ENCODE measurements at places on chromosomes 7 and 10.

DNA sequence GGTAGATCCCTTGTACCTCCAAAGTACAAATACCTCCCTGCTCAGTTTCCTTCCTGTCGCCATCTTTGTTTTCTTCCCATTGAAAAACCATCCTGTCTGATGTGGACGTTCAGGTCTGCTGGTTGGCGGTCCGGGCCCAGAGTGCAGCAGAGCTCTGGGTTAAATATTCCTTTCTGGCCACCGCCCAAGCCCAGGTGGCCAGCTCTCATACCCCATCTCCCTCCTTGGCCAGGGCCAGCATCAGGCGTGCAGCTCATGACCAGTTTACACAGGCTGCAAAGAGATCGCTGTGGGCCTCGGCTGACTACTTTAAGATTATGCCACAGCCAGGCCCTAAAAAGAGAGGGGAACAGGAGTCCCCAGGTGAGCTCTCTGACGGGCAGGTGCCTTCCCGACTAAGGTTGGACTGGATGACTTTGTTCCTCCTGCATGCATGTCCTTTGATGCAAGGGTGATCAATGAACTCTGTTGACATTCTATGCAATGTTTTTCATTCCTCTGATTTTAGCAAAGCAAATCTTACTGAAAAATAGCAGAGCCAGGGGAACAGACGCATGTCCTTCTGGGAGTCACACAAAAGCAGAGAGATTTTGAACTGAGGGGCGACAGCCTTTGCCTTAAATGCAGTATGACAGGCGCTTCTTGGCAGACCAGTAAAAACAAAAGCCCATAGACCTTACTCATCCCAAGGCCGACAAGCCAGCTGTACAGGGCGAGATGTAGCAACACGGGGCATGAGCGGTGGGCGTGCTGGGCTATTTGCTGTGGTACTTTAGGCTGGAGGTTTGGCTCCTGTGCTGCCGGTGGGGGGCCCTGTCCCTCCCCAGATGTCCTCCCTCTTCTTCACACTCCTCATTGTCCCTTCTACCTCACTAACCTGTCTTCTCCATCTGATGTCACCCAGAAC is 33.3 kb upstream of the SH2B2 start:
- no peak for DNase-seq

DNA sequence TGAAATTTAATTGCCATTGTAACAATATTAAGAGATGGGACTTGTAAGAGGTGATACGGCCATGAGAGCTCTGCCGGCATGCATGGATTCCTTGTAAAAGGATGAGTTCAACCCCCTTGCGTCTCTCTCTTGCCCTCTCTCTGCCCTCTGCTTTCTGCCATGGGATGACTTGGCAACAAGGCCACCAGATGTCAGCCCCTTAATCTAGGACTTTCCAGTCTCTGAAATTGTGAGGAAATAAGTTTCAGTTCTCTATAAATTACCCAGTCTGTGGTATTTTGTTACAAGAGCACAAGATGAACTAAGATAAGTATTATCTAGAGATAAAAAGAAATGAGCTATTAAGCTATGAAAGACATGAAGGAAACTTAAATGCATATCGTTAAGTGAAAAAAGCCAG is 145.7 kb upstream of the AHR start:
- DNase-seq = no peak

DNA sequence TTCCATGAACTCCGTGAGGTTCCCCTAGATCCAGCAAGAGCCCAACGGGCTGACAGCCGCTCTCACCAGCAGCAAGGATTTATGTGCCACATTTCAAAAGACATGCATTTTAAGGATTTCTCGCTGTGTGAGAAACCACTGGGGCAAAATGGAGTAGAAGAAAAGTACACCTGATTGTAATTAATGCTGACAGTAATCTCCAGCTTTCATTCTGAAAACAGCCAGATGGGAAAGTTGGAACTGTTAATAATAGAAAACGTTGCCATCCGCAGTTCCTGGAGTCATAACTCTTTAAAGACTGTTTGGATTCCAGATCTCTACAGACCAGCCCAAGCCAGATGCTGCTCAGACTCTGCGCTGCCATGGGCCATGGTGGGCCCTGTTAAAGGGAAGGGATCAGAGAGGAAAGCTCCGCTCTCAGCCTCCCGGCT is 216.9 kb upstream of the GLI3 start:
- no peak for DNase-seq

GRCh38 chr7:98681951-98682350 is 64.9 kb downstream of the NPTX2 start:
- DNase-seq = no peak

Data from activated gamma-delta T cell (primary cell).